ENCODE measurements at places on chromosomes 1 and 21.
A peak's percentile ranks its signal among the peaks of the same experiment; 100 is the strongest.

DNA sequence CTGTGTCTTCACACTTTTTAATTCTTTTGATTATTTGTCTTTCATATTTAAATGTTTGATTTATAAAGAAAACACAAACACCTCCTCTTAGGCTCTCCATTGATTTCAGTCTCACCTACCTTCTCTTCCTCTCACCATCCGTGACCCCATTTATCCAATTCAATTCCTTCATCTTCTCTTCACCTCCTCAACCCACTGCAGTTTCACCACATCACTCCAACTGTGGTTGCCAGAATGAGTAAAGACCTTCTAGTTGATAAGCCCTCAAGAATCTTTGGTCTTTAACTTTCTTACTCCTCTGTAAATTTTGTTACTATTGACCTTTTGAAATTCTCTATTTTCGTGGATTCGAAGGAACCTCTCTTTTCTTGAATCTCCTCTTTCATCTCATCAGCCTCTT is 260.7 kb downstream of the CHRM3 start:
- no peak for DNase-seq

GRCh38 chr1:207872621-207873020 is 38.3 kb downstream of the CD34 start:
- DNase-seq, result no peak

DNA sequence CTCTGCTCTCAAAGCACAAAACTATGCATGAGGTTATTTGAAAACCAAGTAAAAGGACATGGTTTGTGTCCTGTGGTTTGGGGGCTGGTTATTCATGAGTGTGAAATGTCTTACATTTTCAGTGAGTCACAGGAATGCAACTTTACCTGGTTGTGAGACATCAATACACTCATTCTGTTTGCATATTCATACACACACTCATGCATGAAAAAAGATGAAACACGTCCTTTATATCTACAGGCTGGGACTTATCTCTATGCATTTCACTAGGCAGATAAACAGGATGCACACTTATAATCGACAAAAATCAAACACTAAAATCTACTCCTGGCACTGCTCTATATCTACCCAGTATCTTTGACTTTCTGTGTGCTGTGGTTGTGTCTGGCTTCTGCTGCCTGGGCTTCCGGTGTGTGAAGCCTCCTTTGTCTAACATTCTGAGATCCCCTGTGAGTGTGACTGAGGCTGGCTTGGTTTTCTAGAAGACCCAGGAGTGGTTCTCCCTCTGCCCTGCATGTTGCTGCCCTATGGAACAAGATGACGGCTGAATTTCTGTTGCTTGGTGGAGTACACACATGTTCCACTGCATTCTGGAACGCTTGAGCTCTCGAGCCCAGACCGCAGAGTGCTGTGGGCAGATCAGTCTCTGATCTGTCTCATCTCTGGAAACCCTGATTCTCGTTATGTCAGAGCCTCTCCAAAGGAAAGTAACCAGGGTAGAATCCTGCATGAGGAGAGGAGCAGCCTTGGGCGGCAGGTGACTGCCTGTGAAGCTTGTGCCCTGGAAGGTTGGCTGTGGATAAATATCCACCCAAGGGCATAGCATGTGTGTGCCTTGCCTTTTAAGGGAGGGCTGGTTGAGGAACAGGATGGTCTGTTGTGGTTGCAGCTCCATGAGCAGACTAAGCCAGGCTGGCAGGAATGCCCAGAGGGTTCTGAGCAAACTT is 19.7 kb upstream of the FASLG start:
- no peak for DNase-seq

- DNase-seq, result no peak
These were observed 32.4 kb downstream of the PGBD5 start for GRCh38 chr1:230393722-230394121.

- DNase-seq, result peak; percentile 85
These were observed 7.1 kb upstream of the CPLANE2 start for GRCh38 chr1:16243936-16244649.

DNA sequence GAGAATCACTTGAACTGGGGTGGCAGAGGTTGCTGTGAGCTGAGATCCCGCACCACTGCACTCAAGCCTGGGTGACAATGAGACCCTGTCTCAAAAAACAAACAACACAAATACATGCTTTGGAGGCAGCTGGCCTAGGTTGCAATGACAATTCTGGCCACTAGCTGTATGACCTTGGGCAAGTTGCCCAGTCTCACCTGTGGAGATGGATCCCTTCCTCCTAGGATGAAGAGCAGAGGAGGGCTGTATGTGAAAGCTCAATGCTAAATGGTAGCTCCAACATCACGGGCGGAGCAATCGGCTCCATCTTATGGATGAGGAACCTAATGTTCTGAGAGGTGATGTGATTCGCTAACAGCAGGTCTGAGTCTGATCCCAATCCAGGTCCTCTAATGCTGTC is 20.6 kb downstream of the ADORA1 start:
- DNase-seq, result peak; percentile 71

GRCh38 chr1:77926561-77927357 is 38.3 kb downstream of the NEXN start:
- no peak for DNase-seq

DNA sequence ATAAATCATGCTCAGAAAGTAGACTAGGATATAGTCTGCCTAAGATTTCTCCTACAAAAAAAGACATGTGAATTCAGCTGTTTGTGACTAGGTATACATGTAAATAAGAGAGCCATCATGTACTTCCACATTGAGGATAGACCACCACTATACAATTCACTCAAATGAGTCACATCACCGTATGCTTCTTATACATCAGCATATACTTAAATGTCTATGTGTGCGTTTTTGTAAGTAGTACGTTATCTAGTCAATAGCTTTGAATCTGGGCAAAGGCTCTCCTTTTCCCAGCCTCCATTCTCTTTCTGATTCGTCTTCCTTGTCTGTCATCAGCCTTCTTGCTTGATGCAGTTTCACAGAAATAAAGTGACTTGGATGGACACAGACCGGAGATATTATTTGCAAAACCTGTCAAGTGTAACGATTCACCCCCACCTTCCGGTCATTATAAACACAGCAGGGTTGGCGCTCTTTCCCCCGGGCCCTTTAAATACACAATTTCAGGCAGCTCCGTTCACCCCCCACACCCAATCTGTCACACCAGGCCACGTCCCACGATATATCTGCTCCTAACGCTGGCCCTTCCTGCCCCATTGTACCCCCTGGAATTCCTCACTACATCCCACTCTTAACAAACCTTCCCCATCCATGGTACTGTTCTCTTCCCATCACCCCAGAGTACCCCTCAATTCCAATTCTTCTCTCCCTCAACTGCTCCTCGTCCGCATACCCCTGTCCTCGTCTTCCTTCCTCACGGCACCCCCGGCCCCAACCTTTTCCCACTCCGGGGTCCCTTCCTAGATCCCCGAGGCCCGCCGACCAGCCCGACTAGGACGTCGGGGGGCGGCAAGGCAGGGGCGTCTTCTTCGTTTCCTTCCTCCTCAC is 636 bp downstream of the VAMP4 start:
- DNase-seq, result peak; percentile 45

DNA sequence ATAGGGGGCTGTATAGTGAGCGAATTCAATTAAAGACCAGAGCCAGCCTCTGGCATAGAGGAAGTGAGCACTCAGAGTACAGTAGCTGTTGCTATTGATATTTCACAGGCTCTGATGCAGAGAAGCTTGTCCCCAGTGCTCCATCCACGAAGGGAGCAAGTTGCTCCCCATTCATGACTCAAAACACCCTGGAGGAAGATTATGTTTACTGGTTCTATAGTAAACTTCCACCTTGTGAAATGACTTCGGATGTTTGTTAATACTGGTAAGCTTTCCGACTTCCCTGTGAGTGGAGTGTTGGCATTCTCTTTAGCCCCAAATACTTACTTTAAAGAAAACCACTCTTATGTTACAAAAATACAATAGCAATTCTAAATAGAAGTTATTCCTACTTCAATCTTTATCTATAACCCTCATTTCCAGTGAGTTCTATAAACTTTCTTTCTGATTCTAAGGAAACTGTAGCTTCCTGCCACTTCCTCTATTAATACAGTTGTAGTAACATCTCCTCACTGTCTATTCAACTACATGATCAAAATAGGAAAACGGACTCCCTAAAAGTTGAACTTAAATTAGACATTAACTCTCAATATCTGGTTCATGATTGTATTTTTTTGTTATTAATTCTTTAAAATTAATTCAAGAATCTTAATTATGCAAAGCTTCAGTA is 46.4 kb downstream of the ZNF281 start:
- DNase-seq, result no peak

DNA sequence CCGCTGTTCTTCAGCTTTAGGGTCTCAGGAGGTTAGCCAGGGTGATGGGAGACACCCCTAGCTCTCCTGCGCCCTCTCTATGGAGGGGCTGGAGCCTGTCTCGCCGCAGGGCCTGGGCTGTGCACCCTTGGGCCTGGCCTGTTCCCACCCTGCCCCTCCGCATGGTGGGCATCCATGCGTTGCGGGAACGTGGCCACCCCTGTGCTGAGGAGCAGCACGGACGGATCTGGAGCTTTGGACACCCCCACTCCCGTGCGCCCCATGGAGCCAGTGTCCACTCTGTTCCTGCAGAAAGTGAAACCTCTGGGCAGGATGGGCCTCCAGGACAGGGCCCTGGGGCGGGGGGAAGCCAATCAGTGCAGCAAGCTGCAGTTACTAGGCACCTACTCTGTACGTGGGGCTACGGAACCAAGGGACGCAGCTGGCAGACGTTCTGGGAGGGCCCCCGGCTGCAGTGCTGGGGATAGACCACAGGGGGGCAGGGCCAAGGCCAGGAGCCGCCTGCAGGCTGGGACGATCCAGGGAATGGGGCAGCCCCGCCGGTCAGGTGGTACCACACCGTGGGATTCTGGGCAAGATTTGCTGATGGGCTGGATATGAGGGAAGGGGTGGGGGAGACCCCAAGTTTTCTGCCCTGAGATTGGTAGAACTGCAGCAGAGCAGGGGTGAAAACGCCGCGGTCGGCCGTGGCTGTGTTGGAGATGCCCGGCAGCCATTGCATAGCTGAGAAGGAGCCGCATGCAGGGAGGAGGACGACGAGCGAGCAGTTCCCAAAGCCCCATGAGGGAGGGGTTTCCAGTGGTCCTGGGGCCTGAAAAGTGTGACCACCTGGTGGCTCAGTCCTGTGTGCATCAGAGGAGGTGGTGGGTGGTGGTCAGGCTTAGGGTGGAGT is 43.3 kb downstream of the TP73 start:
- peak; percentile 98 for DNase-seq

DNA sequence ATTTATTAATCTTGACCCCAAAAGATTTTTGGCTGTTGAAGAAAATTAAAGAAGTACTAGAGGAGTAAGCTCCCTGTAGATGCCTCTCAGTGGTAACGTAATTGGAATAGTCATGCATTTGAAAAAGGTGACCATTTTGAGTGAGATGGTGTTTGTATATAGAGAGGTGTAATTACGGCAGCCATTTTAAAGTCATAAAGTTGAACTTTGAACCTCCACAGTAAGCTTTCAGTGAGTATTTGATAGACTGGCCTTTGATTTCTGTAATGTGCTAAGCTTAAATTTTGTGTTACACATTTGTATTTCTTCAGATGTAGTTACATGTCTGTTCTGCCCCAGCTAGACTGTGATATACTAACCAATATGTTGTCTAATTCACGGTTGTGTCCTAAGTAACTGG is 21.5 kb upstream of the TMCO2 start:
- no peak for DNase-seq

DNA sequence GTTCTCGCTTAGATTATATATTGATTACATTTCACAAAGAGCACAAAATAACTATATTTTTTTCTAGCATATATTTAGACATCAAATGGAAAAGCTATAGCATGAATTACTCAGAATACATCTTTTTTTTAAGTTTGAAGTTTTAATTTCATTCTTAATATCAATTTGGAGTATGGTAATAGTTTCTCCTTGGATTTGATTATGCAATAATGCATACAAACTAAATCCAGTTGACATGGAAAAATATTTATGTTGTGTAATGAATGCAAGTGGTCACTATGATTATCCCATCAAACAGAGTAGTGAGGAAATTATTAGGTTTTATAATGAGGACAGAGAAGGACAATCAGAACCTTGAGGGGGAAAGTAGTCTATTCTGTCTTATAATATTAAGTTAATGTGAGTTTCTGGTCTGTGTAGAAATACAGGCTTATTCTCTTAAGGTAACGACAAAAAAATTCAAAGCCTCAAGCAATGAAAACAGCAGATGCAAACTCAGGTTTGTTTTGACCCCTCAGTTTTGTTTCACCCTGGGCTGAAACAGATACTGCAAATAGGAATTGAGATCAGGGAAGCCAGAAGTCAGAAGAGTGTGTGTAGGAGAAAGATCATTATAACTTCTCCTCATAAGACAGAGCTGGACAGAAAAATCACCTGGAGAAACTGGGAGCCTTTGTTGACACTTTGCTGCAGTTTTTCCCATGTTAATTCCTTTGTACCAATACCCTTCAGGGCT is 23.7 kb downstream of the LRRC8B start:
- no peak for DNase-seq

GRCh38 chr1:222641269-222641948 is 23.5 kb downstream of the MIA3 start:
- DNase-seq, result no peak

DNA sequence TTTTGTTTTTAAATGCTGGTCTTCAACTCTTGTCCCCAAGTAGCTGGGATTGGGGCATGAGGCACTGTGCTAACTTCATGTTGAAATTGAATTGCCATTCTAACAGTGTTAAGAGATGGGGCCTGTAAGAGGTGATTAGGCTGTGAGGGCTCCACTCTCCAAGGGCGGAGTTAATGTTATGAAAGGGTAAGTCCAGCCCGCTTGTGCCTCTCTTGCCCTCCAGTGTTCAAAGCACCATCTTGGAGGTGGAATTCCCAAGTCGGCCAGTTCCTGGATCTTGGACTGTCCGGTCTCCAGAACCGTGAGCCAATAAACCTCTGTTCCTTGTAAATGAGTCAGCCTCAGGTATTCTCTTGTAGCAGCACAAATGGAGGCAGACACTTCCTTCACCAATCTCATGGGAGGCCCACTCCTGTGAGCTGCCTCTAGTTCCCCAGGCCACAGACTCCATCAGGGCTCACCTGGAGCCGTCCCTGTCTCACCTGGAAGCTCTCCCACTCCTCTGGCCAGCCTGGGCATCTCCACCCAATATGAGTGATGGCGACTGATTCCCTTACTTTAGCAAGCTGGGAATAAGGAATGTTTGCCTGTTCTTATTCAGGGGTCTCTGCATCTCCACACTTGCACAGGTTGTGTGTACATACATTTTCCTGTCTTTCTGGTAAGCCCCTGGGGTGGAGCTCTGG is 15.5 kb downstream of the IBA57 start:
- DNase-seq, result no peak

GRCh38 chr1:171357179-171357578 is 43.2 kb downstream of the FMO4 start:
- no peak for DNase-seq

DNA sequence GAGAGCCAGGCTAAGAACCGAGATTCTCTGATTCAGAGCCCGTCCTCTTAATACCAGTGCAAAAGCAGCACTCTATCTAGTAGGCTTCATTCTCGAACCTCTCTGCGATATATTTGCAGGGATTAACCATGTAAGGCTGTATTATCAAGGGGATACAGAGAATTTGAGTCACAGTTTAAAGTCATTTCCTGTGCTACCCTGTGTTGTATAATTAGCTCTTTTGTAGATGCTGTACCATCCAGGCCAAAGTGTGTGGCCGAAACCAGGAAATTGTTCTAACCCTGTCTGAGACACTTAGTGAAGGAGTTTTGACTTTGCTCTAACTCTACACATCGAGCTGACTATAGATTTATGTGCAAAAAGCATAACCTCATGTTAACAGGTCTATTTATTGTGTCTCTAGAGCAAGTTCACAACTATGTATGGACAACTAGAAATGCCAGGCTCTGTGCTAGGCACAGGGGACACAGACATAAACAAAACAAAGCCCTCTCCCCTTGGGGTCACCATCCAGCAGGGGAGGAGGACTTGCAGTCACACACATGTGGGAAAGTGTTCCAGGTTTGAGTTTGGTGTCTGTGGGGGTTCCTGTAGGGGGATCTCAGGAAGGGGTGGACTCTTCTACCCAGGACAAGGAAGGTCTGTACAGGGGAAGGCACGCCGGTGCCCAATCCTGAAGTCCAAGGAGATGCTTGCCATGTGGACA is 182.2 kb downstream of the DHRS3 start:
- no peak for DNase-seq

Measured in H7 (cell line).